ENCODE measurements at places on chromosomes 11 and 22.

GRCh38 chr22:48907591-48907990 lies 920.1 kb downstream of the BRD1 start:
- no peak for DNase-seq

- no peak for DNase-seq
Measured at GRCh38 chr11:34757026-34757451, 136.1 kb downstream of the EHF start.

- peak; percentile 35 for DNase-seq
Measured at GRCh38 chr11:32487270-32487669, 51.9 kb upstream of the WT1 start.

- no peak for DNase-seq
Measured at GRCh38 chr11:124193221-124194010, 10.3 kb downstream of the OR10D3 start.

- DNase-seq = no peak
Measured at GRCh38 chr11:39586036-39586435, 1873.4 kb downstream of the LRRC4C start.

GRCh38 chr11:69049490-69049867 lies 747 bp downstream of the TPCN2 start:
- DNase-seq = no peak

GRCh38 chr11:123344790-123345357 lies 85.2 kb upstream of the GRAMD1B start:
- no peak for DNase-seq

DNA sequence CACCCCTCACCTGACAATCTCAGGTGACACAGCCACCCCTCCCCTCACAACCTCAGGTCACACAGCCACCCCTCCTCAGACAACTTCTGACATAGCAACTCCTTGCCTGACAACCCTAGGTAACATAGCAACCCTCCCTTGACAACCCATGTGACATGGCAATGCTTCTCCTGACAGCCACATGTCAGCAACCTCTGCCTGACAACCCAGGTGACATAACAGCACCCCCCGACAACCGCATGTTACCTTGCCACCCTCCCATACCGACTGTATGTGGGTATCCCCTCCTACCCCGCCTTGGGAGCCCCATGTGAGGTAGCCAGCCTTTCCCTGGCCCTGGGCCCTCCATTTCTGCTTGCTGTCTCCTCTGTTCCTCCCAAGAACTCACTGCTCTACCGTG lies 77.7 kb upstream of the B3GAT1 start:
- DNase-seq = no peak

GRCh38 chr11:62435846-62436660 lies 17.2 kb downstream of the SCGB1A1 start:
- DNase-seq = no peak

GRCh38 chr11:78829146-78829545 lies 254.5 kb upstream of the NARS2 start:
- DNase-seq = no peak

- no peak for DNase-seq
Measured at GRCh38 chr11:72239313-72239848, 4.6 kb downstream of the PHOX2A start.

DNA sequence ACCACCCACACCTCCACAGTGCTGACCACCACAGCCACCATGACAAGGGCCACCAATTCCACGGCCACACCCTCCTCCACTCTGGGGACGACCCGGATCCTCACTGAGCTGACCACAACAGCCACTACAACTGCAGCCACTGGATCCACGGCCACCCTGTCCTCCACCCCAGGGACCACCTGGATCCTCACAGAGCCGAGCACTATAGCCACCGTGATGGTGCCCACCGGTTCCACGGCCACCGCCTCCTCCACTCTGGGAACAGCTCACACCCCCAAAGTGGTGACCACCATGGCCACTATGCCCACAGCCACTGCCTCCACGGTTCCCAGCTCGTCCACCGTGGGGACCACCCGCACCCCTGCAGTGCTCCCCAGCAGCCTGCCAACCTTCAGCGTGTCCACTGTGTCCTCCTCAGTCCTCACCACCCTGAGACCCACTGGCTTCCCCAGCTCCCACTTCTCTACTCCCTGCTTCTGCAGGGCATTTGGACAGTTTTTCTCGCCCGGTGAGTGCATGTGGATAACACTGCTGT lies 28.4 kb downstream of the MUC5B start:
- DNase-seq = no peak

DNA sequence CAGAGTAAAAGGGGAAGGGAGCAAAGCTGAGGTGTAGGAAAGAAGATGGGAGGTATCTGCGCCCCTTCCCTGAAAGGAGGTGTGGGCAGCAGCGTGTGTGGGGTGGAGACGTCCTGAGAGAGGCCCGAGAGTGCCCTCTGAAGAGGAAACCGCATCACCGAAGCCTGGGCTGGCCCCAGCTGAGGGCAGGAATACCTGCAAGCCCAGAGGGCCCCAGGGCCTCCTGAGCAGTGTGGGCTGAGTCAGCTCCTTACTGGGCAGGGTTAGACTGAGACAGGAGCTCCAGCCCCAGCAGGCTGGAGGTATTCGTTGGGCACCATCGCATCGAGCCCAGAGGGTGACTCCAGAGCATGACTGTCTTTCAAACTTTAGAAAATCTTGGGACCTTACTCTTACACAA lies 534.0 kb upstream of the B3GAT1 start:
- no peak for DNase-seq

DNA sequence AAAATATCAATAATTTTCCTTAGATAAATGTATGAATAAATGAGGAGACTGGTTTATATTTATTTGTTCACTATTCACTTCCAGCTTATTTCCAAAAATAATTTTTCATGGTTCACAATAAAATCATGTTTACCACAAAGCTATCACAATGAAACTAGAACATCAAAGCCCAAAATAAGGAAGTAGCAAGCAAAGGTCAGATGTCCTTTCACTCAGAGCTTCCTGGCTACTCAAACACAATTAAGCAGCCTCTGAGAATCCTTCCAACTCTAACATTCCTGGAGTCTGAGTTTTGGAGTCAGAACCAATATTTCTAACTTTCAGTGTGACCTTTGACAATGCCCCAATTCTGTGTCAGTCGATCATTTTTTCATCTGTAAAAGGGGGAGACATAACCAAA lies 527.0 kb downstream of the SOX6 start:
- no peak for DNase-seq

- DNase-seq = no peak
Measured at GRCh38 chr11:44404301-44404700, 94.4 kb upstream of the ALX4 start.

GRCh38 chr11:110029714-110030113 lies 63.5 kb upstream of the ZC3H12C start:
- peak; percentile 43 for DNase-seq

DNA sequence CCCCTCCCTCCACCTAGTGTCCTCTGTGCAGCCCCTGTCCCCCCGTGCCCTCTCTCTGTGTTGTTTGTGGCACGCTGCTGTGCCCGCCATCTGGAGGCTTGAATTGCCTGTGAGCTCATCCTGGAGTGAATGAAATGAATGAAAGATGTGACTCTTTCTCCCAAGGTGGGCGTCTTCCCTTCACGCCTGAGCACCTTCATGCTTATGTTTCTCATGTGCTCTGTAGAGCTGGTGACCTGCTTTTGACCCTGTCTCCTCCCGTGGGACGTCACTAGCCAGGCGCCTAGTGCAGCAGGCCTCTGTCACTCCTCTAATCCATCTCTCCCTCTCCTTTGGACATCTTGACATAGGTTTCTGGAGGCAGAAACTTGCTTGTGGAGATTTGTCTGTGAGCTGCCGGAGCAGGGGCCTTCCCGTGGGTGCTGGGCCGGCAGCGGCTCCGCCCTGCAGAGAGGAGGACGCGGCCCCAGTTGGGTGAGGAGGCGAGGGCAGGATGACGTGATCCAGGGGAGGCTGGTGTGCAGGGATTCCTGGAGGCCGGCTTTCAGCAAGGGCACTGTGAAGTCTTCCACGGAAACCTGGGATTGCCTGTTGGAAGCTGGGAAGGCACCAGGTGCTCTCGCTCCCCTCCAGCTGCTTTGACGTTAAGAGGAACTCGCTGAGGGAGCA lies 40.6 kb downstream of the MUC6 start:
- no peak for DNase-seq

- no peak for DNase-seq
Measured at GRCh38 chr11:4118107-4118506, 23.5 kb downstream of the RRM1 start.

DNA sequence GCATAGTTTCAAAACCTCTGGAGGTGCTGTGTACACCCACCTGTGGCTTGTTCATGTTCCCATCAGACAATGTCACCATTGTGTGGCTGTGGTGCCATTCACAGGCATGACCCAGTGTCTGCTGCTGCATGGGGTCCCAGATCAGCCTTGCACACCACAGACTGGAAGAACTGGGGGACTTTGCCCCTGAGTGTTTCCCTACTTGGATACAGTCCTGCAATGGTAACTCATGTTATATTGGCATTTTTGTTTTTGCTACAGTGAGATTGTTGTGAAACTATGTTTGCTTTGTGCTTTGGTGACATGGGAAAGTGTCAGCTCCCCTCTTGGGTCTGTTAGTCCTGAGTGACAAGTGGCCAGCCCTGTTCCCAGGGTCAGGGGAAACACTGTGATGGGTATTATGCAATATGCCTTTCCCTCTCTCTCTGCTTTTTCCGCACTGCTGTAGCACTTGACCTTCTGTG lies 108.8 kb downstream of the NAV2 start:
- no peak for DNase-seq

DNA sequence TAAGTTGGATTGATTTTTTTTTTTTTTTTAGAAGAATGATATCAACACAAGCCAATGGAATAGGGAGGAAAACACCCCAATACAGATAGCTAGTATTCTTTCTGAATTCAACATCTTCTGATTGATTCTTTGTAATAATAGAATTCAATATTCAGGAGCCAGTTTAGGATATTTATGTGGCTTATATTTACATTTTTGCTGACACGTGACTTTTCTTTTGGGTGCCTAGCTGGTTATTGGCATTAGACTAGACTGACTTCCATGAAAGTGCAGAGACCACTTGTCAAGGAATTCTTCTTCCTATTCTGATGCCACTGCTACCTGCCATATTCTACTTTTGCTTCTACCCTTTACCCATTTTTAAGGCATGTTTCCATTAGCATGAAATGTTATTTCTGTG lies 16.4 kb downstream of the TRIM44 start:
- DNase-seq = no peak

GRCh38 chr11:59200423-59200746 lies 12.3 kb downstream of the MPEG1 start:
- no peak for DNase-seq

DNA sequence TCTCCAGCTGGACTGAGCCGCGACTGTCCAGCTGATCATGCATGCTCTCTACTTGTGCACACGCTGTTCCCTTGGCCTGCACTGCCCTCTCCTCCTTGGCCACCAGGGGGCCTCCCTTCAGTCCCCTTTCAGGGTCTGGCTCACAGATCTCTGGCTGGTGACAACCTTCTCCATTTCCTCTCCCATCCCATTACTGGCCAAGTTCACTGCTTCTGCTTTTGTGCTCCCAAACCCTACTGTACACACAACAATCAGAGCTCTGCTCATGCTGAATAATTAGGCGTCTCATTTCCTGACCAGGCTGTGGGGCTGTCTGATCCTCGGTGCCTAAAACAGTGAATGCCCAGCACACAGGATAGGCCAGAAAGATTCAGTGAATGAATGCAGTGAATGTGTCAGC lies 224.0 kb upstream of the NARS2 start:
- DNase-seq = peak; percentile 69

DNA sequence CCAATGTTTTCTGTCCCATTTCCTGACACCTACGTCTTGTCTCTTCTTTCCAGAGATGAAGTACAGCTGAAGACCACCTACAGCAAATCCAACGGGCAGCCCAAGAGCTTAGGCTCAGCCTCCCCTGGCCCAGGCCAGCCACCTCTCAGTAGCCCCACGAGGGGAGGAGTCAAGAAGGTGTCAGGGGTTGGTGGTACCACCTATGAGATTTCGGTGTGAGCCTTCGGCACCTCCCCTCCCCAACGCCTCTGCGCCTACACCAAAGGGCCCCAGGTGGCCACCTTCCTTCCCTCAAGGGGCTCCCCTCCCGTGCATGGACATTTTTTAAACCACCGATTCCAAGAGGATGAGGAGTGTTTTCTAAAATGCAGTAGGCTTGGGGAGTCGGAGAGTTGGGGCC lies 12.2 kb downstream of the MED19 start:
- DNase-seq = no peak

- DNase-seq = no peak
Measured at GRCh38 chr22:38732251-38732815, 23.5 kb downstream of the SUN2 start.

DNA sequence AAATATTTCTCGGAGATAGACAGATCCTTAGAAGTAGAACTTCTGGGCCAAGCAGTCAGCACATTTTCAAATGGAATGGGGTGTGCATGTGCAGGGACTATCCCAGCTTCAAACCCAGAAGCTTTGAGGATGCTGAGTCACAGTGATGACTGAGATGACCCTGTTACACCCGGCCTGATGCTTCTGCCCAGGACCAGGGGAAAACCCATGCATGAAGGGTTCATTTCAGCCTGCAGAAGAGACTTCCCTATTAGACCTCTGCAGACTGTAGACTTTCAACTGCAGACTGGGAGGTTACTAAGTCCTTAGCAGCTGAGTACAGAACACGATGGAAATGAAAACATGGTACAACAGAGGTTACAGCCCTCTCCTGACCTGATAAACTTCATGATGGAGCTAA lies 3.6 kb upstream of the OR2AT4 start:
- no peak for DNase-seq

DNA sequence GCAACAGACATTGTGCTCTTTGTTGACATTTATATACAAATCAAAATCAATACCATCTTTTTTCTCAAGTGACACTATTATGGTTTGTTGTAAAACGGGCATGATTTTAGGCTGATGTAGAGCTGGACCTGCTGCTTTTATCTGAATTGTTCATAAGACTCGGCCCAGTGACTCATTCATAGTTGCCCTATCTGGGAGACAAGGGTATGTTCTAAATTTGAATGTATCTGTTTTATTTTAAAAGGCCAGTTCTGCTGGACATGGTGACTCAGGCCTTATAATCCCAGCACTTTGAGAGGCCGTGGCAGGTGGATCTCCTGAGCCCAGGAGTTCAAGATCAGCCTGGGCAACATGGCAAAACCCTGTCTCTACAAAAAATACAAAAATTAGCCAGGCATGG lies 39.3 kb downstream of the CEP295 start:
- DNase-seq = no peak

DNA sequence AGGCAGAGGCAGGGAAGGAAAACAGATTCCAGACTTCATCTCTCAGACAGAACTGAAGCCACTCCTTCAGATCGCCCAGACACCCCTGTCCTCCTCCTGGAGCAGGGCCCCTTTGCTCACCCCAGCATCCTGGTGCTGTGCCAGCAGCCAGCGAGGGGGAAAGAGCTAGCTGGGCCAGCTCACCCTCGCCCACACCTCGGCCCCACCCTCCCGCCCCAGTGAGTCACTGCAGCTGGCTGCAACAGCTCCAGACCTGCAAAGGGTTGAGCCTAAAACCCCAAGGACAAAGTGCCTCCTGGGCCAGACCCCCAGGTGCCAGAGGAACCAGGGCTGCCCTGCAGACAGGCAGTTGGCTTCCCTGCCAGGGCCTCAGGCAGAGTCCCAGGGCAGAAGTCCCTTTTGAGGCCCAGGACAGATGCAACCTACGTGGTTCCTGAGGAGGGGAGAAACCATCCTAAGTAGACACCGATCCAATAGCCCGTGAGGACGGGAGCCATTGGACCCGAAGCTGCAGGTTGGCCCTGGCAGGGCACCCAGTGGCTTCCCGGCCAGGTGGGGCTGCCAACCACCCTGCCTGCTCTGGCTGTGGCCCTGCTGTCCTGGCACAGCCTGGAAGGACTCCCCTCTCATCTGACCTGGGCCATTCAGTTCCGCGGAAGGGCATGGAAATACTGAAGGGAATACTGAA lies 7.2 kb downstream of the AHNAK start:
- no peak for DNase-seq

GRCh38 chr11:76803811-76804600 lies 20.9 kb downstream of the TSKU start:
- no peak for DNase-seq

GRCh38 chr22:29937940-29938693 lies 55.1 kb downstream of the MTMR3 start:
- no peak for DNase-seq

Data from SK-MEL-5 (cell line).